ENCODE measurements at places on chromosomes 12 and 14.

DNA sequence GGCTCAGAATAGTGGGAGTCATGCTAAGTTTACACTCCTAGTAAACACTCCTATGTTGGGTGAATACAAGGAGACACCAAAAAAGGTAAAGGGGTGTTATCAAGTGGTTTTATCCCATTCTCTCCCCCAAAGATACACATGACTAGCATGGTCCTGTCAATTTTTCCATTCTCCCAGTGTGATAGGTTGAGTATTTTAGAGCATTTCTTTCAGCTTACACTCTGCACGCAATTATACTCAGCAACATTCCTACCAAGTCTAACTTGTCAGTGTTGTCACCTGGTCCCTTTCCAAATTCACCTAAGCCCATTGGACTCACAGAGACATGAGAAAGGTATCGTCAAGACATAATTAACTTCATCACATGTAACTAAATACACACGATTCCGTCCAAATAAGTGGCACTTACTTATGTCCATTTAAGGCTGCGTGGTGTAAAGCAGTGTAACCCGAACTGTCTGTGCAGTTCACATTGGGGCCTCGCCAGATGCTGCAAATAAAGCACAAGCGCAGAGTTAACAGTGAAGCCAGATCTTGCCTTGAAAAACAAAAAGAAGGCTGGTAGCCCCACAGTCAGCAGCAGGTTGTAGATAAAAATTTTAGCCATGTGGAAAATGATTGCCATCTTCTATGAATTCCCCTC lies 159.7 kb downstream of the ANKS1B start:
- DNase-seq = no peak

- DNase-seq = no peak
These were observed 37.9 kb downstream of the DLK1 start for GRCh38 chr14:100764471-100765115.

GRCh38 chr12:45184147-45184963 lies 31.5 kb upstream of the ANO6 start:
- DNase-seq = no peak

- no peak for DNase-seq
These were observed 579 bp upstream of the CLMN start for GRCh38 chr14:95320078-95320895.

DNA sequence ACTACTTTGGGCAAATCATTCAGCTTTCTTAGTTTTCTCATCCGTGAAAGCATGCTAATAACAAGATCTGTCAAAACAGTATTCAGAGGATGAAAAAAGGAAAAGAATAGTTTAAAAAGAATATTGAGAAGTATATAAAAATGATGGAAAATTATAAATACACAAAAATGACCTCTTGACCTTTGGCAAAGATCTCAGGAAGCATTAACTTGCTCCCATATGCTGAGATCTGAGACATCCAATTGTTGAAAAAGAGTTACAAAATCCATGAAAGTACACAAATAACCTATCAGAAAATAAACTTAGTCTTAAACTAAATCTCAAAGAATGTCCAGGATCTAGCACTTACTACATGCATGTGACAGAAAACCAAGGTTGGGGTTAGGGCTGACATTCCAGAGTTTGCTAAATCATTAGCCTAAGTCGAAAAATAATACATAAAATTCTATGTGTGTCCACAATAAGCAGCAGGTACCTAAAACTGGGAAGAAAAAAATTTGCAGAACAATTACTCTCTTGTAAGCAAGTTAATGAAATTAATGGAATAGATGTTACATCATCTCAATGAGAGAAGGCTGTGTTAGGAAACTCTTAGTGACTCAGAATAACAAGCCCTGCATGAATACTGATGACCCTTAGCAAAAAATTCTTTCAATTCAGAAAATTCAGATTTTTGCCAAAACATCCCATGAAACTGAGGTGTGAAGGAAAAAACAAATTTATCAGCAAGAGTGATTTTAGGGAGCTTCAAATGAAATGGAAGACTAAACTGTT lies 3.4 kb downstream of the PAH start:
- no peak for DNase-seq

DNA sequence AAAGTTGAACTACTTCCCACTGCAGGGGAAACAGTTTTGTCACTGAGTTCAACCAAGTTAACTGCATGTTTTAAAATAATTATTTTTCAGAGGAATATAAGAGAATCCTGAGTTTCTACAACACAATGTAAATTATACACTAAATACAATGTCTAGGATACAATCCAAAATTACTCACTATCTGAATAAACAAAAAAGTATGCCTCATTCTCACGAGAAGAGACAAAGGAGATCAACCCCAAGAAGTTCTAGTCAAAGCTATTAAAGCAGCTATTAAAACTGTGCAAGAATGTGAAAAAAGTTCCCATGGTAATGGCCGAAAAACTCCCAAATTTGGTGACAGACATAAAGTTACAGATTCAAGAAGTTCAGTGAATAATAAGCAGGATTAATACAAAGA lies 8.8 kb upstream of the KCNK13 start:
- DNase-seq = no peak

DNA sequence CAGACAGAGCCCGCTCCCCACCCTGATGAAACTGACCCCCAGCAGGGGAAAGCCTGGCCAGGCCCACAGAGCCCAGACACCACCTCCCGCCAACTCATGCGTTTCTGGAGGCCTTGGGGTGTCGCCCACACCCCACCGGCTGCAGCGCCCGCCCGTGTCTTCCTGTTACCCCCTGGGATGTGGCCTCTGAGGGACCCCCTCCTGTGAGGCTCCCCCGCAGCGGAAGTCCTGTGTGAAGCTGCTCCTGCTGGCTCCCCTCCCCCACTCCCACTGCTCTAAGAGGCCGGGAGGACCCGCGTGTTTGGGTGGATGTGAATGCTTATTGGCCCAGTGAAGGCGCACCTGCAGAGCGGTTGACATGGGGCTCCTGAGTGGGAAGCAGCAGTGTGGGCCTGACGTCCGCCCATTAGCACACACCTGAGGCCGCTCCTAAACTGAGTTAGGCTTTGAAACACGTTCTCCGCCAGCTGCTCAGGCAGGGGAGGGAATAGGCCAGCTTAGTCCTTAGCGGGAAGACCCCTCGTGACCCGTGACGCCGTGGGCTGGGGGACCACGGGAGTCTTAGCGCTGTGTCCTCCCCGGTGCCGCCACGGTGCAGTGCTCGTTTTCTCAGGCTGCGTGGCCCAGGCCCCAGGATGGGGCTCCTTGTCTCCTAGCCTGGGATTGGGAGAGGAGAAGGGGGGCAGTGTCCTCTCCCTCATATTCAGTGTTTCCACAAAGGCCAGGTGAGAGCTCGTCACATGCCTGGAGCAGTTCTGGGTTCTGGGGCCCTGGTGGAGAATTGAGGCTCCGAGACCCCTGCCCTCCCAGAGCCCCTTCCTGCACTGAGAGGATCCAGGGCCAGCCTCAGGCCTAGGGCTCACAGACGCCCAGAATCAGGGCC lies 323.4 kb upstream of the SFSWAP start:
- DNase-seq = no peak

Measured in amniotic stem cell (primary cell).